ENCODE measurements at places on chromosomes 6 and 20.

GRCh38 chr6:1702580-1703051, 92.9 kb downstream of the FOXC1 start:
- no peak for DNase-seq

DNA sequence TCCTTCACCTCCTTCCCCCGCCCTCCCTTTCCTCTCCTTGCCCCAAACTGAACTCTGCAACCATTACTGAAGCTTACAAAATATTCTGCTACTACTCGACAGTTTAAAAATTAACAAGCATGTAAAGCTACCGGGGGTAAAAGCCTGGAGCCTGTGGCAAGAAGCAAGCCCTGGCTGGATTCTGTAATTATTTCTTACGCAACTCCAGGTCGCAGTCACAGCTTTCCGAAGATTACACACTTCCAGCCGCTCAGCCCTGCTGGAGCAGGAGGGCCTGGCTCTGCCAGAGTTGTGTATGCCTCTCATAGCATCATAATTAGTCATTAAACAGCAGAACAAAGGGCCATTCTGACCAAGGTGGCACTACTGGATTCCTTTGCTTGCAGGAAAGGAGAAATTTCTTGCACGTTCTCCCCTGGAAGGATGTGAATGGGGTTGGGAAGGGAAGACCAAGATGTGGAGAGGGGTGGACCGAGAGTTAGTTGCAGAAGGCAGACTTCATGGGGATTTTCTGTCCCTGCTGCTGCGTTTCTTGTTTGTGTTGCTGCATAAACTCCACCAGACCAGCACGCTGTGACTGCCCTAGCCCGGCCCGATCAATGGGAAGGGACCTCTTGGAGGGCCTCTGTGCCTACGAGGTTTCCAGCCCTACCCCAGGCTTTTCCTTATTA, 23.6 kb downstream of the FOXQ1 start:
- DNase-seq, result no peak

GRCh38 chr6:24145690-24146131, 19.7 kb downstream of the NRSN1 start:
- DNase-seq, result no peak

- no peak for DNase-seq
Observed at GRCh38 chr20:41293269-41294037, 24.1 kb downstream of the ZHX3 start.

- no peak for DNase-seq
Observed at GRCh38 chr6:108795814-108796213, 52.4 kb upstream of the ARMC2 start.

DNA sequence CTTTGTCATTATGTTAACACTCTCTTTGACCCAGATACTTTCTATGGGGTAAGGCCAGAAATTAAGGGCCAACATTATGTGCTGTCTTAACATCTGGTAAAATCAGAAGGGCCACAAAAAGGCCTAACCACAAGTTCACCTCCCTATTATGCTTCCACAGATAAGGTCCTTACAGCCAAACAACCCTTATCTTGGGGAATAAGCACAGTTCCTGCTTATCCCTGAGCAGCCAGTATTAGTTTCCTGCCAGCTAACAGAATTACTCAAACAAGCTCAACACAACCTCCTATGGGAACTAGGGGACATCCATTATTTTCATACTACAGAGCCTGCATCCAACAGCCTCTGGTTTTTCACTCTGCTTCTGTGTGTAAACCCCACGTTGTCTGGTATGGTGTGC, 724.8 kb downstream of the HACE1 start:
- DNase-seq, result no peak

DNA sequence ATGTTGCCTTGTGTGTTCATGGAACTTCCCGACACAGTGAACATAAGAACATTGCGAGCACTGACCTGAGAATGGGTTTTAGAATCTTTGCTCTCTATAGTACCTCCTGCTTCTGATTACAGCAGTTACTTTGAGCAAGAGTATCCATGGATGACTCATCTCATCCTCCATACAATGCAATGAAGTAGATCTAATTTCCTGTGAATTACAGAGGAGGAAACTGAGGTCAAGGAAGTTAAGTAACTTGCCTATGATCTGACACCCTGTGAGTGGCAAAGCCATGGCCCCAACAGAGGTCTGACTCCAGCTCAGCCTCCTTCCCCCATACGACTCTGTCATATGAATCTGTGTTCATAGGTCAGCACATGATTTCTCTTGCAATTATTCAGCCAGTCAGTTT, 518.1 kb downstream of the TFAP2A start:
- DNase-seq, result no peak

DNA sequence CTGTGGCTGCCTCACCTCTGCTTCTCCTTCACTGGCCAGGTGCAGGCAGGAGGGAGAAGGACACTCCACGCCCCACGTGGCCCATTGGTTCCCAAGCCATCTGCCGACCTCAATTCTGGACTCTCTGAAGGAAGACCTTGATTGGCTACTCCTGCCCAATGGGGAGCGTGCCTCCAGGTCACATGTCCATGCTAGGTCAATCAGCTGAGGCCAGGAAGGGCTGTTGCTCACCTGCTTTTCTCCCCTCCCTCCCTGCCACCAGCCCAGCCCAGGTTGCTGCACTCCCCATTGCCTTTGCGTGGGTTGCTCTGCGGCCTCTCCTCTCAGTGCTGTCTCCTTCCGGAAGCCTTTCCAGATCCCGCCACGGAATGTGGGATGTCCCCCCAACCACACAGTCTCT, 21.9 kb upstream of the CDH4 start:
- no peak for DNase-seq

GRCh38 chr6:56708810-56709597, 66.3 kb upstream of the DST start:
- DNase-seq, result no peak

All from C1 segment of cervical spinal cord (tissue), 14 donors.